ENCODE measurements at places on chromosomes 12 and 14.

- no peak for DNase-seq
Observed at GRCh38 chr14:61620130-61620946, 75.0 kb upstream of the HIF1A start.

DNA sequence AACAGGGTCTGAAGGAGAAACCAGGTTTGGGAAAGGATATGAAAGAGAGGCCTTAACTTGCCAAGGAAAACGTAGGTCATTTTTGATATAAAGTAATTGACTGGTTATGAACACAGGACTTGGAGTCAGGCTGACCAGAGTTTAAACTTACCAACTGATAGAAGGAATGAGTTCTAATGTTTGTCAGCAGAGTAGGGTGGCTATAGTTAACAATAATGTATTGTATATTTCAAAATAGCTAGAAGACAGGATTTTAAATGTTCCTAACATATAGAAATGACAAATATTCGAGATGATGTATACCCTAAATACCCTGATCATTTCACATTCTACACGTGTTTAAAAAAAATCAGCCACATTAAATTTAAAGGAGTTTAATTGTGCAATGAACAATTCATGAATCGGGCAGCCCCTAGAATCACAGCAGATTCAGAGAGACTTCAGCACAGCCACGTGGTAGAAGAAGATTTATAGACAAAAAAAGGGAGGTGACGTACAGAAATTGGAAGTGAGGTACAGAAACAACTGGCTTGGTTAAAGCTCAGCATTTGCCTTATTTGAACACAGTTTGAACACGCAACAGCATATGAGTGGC lies 52.5 kb upstream of the PLEKHG7 start:
- DNase-seq: no peak

DNA sequence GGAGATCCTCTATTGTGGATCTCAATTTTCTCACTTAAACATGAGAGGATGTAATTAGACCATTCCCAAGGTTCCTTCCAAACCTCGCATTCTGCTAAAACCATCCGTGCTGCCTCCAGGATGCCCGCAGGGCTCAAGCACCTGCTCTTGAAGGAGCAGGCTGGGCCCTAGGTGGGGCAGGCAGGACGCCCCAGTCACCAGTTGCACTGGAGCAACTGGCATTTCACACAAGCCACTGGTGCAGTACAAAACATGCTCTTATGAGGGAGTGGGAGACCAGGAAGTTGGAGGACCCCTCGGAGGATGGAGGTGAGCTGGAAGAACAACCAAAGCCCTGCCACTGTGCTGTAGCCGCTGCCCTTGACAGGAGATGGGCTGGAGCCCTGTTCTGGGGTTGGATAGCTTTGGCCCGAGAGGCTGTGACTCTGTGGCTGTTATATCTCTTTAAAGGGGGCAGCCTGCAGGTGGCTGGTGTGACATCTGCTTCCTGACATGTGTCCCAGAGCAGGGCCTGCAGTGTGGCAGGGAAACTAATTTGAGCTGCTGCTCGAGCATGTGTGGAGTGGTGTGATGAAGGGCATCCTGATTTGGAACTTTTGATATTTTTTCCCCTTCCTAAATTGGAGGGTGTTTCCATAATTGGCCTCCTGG lies 122.2 kb downstream of the CRACR2A start:
- DNase-seq: no peak

DNA sequence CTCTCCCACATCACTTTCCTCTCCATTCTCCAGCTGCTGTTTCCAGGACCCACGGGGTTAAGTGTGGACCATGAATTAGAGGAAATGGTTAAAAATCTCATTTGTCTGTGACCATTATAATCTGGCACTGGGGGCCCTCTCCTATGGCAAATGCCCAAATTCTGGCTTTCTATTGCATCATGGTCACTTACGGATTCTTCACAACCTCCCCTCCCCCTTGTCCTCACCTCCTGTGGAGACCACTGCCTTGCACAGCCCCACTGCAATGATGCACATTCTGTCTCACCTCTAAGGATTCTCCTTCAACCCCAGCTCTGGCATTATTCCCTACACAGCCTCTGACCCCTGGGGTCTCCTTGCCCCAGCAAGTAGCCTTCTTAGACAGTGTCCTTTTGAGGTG lies 18.9 kb downstream of the BCAT1 start:
- DNase-seq: no peak

GRCh38 chr12:39227218-39227617 lies 215.7 kb downstream of the KIF21A start:
- no peak for DNase-seq

GRCh38 chr12:87991483-87991882 lies 37.7 kb downstream of the C12orf50 start:
- DNase-seq: no peak

DNA sequence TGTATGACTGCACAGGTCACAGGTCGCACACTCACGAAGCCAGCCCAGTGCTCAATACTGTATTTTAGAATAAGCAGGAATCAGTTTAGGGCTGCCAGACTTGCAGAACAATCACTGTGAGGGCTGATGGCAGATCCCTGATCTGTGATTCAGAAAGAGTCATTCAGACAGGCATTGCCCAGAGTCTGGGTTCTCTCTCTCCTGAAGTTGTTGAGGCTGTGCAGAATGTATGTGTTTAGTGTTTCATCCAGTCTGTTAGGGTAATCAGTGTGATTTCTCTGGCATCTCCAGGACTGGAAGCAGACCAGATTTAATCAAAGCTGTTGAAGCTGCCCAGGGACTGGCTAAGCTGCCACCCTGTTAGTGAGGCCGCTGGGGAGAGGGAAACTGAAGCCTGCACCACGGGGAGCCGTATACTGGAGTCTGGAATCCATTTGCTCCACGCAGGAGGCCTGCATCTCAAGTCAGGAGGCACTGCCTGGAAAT lies 69.3 kb downstream of the ETV6 start:
- DNase-seq: no peak

DNA sequence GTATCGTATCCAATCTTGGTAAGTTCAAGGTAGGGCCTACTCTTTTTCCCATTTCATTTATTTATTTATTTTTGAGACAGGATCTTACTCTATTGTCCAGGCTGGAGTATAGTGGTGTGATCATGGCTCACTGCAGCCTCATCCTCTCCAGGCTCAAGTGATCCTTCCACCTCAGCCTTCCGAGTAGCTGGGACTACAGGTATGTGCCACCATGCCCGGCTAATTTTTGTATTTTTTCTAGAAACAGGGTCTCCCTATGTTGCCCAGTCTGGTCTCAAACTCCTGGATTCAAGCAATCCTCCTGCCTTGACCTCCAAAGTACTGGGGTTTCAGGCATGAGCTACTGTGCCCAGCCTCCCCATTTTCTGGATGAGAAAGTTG lies 57.2 kb downstream of the CLMN start:
- no peak for DNase-seq

GRCh38 chr14:76695263-76695920 lies 65.9 kb upstream of the VASH1 start:
- DNase-seq: no peak

GRCh38 chr12:19909418-19909817 lies 458.9 kb upstream of the PDE3A start:
- no peak for DNase-seq

DNA sequence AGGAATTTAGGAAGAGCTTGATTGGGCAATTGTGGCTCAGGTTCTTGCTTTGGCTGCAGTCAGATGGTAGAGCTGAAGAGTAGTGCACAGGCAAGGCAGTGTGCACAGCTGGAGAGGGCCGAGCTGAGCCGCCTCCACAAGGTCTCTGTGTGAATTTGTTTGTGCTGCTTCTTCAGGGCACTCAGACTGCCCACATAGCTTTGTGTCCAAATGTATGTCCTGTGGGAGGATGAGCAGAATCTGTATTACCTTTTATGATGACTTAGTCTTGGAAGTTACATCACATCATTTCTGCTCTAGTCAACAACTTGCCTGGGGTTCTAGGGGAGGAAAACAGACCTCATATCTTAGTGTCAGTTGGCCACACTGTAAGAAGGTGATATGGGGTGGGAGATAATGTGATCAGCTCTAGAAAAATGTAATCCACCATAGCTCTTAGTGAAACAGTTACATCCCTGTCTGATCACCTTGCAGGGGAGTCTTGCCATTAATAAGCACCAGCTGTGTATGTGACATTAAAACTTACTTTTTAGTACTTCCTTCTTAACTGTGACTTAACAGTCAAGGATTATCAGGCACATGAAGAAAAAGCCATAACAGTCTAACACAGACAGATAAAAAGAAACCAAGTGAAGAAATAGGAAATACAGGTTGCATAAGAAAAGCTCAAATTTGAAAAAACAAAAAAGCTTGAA lies 53.4 kb downstream of the RCOR1 start:
- DNase-seq: no peak

- DNase-seq: no peak
Observed at GRCh38 chr12:28776220-28776619, 372.9 kb upstream of the FAR2 start.

DNA sequence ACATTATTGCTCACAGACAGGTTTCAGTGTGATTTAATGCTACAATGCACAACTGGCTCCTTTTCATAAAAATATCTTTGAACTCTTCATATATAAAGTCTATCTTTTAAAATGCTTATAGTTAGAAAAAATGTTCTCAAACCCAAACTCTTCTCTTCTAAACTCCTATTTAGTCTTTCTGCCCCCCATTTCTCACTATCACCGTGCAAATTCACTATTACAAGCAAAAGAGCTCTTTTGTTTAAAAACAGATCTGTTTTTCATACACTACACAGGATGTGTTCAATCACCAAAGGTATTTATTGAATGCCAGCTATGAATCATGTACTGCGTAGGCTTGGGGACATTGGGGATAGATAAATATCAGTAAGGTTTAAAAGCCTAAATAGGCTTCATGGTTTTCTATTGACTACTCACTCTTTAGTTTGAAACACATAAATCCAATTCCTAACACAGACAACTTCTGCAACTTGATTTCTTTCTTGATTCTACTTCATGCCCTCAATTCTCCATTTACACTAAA lies 692.3 kb downstream of the C12orf50 start:
- no peak for DNase-seq

- no peak for DNase-seq
Observed at GRCh38 chr14:33846100-33846824, 104.6 kb downstream of the EGLN3 start.

- DNase-seq: no peak
Observed at GRCh38 chr12:102896067-102896466, 21.0 kb downstream of the PAH start.

GRCh38 chr14:100104006-100104352 lies 38.8 kb downstream of the EVL start:
- no peak for DNase-seq

GRCh38 chr12:25585021-25585523 lies 32.0 kb upstream of the LMNTD1 start:
- DNase-seq: no peak

DNA sequence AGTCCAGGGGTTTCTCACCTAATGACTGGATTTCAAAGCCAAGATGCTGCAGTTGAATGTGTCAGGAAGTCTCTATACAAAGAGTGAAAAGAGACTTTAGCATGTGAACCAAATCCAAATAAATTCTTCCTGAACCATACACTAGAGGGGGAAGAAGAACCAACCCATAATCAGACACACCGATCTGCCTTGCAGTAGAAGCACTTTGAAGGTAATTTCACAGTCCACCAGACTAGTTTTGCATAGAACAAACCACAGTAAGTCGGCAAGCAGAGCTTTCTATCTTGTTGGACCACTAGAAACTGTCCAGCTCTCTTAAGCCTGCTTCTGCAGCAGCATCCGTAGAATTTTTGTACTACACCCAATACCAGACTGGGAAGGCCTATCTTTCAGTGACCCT lies 39.3 kb downstream of the FIGNL2 start:
- no peak for DNase-seq

GRCh38 chr12:27826076-27826475 lies 46.0 kb upstream of the MANSC4 start:
- DNase-seq: no peak

DNA sequence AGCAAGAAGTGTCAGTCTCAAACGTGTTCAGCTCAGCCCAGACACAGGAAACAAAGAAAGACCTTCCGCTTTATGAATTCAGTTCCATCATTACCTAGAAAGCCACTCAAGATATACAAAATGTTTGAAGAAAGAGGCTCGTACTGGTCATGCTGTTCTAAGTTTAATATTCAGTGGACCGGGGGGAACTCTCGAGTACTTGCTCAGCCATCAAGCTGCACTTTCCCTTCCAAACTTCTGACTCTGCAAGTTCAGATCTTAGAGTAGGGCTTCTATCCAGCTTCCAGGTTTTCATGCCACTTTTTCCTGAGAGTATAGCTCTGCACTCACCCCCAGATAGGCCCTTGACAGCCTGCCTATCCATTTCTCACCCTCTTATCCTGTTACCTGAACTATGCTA lies 62.8 kb upstream of the OSBPL8 start:
- no peak for DNase-seq

DNA sequence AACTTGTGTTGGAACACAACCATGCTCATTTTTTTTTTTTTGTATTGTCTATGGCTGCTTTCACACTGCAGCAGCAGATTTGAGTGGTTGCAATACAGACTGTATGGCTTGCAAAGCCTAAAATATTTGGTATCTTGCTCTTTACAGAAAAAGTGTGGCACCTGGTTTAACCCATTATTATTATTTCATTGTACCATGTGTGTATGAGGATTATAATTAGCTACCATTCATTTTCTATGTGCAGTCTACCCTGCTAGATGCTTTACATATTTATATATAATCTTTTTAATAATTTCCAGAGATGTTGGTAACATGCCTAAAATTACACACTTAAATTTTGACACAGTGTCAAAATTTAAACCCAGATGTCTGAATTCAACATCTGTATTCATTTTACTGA lies 37.7 kb downstream of the SPATS2 start:
- no peak for DNase-seq

GRCh38 chr12:114504311-114504710 lies 98.4 kb upstream of the TBX5 start:
- DNase-seq: no peak

DNA sequence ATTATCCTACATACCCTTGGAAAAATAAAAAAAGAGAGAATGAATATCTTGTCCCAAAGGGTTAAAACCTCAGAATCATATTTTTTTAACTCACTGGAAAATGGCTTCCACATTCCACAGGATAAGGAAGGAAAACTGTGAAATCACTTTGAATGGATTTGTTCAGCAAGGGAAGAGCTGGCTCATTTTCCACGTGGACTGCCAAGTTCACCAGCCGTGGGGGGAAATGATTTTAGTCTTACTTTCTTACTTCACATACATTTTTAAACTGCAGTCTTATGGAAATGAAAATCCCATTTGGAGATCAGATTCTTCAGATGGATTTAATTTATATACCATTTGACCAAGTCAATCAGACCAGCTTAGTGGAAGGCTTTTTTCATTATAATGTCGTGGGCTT lies 29.9 kb upstream of the AEBP2 start:
- no peak for DNase-seq

GRCh38 chr12:124498275-124499189 lies 68.9 kb downstream of the NCOR2 start:
- peak; percentile 79 for DNase-seq

DNA sequence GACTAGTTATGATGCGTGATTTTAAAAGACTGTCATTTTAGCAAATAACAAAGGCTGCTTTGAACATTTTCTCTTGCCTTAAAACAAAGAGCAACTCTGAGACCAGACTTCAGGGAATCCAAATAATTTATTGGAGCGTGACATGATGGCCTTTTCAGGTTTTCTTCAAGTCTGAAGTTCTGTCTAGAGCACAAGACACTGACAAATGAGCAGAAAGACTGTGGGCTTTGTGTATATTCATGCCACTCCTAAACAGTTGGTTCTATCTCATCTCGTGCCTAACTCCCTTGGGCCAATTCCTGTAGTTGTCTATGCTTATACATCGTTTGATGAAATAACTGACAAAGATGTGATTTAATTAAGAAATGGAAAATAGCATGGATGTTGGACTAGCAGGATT lies 47.5 kb downstream of the IFT81 start:
- DNase-seq: no peak

- DNase-seq: no peak
Observed at GRCh38 chr14:100048786-100049185, 16.4 kb upstream of the EVL start.
